ENCODE measurements at places on chromosomes 6 and 20.
A peak's percentile ranks its signal among the peaks of the same experiment; 100 is the strongest.

- no peak for DNase-seq
Measured at GRCh38 chr20:53598140-53599043, 4.8 kb upstream of the ZNF217 start.

GRCh38 chr6:169913096-169913638 is 161.7 kb downstream of the ERMARD start:
- no peak for DNase-seq

GRCh38 chr20:36317675-36318074 is 11.5 kb downstream of the DLGAP4 start:
- no peak for DNase-seq

GRCh38 chr20:56453352-56453751 is 15.1 kb upstream of the RTF2 start:
- no peak for DNase-seq

DNA sequence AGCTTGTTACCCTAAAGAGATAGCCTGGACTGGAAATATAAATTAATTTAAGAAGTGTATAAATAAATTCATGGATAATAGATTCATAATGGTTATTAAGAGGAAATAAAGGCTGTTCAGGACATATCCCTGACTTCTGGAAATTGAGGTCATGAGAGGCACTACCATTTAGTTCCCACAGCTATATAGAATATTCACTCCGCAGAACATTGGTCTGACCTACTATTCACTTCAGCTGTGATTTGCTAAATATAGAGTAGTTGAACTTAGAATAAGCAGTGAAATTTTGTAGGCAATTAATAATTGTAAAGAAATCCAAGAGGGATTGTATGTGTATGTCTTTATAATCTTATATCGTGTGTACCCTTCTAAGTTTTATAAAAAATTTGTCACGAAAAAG is 112.8 kb downstream of the ARID1B start:
- no peak for DNase-seq

GRCh38 chr6:159473475-159474263 is 219.4 kb downstream of the SOD2 start:
- DNase-seq = peak; percentile 16

- DNase-seq = no peak
Measured at GRCh38 chr6:167450626-167451025, 125.7 kb downstream of the TTLL2 start.

DNA sequence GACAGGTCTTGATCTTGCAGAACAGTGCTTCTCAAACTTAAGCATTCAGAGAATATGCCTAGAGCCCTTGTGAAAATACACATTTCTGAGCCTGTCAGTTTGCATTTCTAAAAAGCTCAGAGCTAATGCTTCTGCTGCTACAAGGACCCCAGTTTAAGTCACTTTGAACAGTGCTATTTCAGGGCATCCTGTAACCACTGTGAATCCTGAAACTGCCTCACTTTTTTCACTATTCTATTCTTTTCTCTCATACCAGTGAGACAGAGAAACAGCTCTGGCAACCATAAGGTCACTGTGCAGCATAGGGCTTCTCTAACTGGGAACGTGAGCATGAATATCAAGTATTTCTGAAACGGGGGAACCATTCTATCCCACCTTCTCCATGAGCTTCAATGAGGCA is 51.2 kb downstream of the LGSN start:
- DNase-seq = no peak

GRCh38 chr6:16318953-16319720 is 80.8 kb downstream of the GMPR start:
- DNase-seq = no peak

GRCh38 chr6:10098756-10099528 is 315.9 kb downstream of the TFAP2A start:
- no peak for DNase-seq

DNA sequence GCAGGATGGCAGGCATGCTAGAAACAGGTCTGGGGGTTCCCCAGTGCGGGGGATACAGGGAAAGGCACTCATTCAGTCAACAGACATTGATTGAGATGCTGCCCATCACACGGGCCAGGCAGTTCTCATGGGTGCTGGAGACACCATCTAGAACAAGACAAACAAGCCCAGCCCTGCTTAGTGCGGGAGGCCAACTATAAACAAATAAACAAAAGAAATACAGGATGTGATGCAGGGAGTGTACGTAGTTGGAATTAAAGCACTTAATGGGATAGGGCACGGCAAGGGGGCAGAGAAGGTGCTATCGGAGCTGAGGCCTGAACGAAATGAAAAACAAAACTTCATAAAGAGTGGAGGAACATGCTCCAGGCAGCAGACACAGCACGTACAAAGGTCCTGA is 169.3 kb downstream of the PREX1 start:
- DNase-seq = no peak

- DNase-seq = no peak
Measured at GRCh38 chr6:43095939-43096338, 19.8 kb downstream of the PTK7 start.

DNA sequence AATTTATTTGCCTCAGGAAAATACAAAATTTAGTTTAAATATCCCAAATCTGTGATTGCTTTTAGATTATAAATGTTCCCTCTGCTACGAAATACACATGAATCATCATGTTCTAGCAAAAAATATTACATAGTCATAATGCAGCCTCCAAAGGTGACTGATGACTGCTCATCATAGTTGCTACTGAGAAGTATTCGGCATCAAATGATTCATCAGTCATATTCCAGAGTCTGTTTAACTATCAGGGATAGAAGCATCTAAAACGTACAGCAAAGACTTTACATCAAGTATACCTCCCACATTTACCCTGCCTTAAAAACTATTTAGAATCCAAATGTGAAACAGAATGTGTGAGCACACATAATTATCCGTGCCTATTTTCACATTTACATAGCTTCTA is 626.0 kb downstream of the CDH26 start:
- DNase-seq = no peak

DNA sequence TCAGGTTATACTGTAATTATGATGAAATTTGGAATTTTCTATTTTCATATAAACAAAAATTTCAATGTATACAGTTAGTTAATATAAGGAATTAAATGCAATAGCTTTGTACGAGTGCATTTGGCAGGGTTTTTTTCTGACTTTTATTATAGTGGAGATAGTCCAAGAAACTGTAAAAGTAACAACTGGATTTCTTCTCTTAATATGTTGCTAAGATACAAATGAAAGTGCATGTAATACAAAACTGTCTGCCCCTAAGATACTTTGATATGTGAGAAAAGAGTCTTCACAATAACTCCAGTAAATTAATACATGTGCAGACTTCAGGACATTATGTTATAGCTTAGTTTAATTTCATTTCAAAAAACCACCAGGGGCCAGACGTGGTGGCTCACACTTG is 721.4 kb downstream of the CBLN4 start:
- DNase-seq = no peak

- no peak for DNase-seq
Measured at GRCh38 chr6:126086560-126086959, 100.2 kb downstream of the TRMT11 start.

GRCh38 chr6:153425536-153425935 is 294.5 kb upstream of the RGS17 start:
- no peak for DNase-seq

- no peak for DNase-seq
Measured at GRCh38 chr6:13576017-13576416, 1.6 kb downstream of the SIRT5 start.

DNA sequence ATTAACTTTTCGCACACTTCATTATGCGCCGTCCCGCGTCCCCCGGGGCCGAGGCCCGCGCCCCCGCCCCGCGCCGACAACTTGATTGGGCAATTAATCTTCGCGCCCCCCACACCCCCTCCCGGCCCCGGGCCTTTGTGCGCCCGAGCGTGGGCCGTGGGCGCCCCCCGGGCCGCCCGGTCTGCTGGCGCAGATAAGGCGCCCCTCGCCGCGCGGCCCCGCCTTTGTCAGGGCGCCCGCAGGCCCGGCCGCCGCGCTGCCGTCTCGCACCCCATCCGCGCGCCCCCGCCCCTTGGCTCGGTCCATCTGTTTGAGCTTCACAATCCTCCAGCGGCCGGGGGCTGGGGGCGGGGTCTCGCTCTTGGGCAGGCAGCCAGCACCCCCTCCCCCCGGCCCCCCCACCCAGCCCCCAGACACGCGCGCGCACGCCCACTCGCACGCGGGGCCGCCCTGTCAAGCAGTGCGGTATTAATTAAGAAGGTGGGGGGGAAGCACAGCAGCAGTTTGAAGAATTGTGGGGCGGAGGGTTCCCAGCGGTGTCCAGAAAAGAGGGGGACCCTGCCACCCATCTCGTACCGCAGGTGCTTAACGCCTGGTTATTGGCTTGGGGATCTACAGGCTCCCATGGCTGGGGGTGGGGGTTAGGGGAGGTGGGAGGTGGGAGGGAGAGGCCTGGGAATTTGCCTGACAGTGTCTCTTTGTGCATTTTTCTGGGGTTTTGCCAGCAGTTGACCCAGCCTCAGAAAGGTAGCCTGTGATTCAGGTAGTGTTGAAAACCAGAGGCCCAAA is 34.6 kb upstream of the SCRT2 start:
- no peak for DNase-seq

DNA sequence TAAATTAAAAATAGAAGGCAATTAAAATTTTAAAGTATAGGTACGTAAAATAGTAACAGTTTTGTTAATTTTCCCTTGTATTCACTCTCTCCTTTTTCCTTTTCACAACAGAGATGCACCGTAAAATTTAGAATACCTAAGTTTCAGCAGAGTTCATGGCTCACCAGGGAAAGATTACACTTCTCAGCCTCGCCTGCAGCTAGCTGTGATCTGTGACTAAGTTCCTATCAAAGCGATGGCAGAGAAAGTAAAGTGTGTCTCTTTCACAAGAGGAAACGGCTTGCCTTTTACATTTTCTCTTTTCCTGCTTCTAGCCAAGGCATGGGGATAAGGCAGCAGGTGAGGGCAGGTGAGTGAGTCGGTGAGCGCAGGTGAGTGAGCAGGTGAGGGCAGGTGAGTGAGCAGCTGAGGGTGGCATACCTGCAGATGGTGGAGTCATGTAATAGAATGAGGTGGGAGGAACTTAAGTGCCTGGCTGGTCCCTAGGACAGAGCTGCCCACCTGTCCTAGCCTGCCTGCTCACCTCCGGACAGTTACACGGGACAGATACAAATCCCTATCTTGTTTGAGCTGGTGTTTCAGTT is 30.9 kb downstream of the ZFP64 start:
- DNase-seq = no peak

- DNase-seq = no peak
Measured at GRCh38 chr6:40276141-40276540, 311.0 kb downstream of the LRFN2 start.

DNA sequence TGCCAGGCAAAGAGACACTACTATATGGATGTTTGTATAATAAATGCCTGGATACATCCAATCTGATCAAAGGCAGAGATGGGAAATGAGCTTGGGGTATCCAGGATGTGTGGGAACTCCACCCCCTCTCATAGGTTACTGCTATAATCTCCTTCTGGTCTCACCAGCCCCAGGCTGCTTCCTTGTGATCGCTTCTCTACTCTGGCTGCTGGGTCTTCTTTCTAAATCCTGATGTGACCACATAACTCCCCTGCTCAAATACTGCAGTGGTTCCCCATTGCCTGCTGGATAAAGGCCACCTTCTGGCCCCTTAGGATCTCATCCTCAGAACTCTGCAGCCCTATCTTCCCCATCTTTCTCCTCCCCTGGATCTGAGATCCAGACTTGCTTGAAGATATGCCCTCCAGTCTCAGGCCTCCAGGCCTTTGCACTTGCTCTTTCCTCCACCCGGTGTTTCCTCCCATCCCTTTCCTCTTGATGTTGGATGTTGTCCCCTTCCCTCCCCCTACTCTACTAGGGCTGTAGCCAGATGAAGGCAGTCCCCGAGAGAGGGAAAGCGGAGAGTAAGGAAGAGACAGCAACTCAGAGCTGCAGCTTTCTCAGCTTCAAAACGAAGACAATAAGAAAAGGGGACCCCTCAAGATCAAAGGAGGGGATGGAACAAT is 828 bp upstream of the XKR7 start:
- DNase-seq = no peak

- DNase-seq = peak; percentile 56
Measured at GRCh38 chr6:28258877-28259777, at the start of gene NKAPL. Gene NKAPL (plus strand): TSS chr6:28259297. CDS start chr6:28259372, 75 bp downstream.

GRCh38 chr20:54134445-54135220 is 39.2 kb downstream of the CYP24A1 start:
- DNase-seq = no peak

DNA sequence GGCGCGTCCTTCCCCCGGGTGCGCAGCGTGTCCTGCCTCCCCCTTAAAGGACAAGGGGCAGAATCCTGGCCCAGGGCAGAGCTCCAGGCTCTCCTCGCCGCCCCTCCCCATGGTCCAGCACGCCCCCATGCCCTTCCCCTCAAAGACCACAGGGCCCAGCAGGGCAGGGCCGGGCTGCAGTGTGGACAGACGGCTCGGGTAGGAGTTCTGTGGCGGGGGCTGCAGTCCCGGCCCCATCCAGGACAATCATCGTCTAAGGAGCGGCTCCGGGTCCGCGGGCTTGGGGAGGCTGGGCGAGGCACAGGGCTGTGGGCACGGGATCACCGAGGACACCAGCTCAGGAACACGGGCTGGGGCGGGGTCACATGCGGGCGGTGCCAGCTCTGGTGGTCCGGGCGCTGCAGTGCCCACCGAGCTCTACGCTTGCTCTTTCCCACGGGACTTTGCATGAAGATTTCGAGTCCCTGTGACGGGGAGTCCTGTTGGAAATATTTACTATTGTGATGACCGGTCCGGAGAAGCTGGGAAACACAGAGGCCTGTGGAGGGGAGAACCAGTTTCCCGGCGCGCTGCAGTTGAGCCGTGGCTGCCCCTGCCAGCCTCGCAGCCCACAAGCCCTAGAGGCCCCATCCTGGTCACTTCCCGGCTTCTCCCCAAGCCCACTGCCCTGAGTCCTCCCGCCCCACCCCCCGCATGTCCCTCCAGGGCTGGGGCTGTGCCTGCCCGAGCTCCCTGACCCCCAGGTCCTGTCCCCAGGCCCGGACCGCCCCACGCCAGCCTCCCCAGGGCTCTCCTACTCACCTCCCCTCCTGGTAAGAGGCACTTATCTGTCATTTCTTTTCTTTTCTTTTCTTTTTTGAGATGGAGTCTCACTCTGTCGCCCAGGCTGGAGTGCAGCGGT is 20.6 kb downstream of the SLC17A9 start:
- no peak for DNase-seq

DNA sequence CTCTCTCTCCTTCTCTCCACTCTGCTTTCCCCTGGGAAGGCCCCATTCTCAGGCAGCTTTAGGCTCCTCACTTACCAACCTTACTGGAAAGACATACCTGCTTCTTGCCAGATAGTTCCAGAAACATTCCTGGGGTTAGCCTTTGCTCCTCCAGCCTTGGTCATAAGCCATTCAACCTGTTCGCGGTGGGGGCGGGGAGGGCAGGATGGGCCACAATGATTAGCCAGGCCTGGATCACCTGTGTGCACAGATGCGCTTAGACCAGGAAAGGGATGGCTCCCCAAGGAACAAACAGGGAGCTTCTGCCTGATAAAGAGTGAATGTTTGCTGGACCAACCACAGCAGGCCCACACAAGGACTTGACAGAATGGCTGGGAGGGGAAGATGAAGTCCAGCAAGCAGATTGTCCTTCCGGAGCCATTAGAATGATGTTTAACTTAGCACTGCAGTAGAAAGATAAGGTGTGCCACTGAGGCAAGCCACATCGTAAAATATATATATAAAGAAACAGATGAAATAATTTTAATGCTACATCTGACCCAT is 57.7 kb upstream of the CDKAL1 start:
- no peak for DNase-seq

- no peak for DNase-seq
Measured at GRCh38 chr6:8139451-8139850, 37.1 kb upstream of the EEF1E1 start.

All from AG08395 (cell line).